ENCODE measurements at places on chromosomes 3 and 15. TPM values are rescaled to one million over a fixed set of nuclear protein-coding genes. Genes with fewer than 3 reads are reported as not detected.

Gene CFAP161
- not detected for total RNA-seq

GRCh38 chr3:44516230-44516629 is 38.8 kb upstream of the ZNF445 start:
- no peak for DNase-seq

DNA sequence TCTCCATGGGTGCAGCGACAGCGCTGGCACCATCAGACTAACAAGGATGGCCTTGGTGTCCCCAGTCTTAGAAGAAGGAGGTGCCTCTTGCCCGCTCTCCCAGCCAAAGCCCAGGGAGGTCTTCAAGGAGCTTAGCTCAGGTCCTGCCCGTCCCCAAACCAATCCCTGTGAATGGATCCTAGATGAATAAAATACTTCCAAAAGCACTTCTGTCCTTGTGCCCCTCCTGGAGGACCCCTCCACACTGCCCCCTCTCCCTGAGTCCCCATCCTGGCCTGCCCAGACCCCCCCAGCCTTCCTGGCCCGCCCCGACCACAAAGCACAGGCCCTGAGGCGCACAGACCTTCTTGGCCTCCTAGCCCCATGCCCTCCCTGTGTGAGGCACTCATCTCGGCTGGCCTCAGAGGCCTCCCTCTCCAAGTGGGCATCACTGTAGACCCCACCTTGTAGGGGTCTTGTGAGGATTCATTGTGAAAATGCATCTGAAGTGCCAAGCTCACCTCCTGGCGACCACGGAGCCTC is 8.4 kb downstream of the SLC28A1 start:
- no peak for DNase-seq

DNA sequence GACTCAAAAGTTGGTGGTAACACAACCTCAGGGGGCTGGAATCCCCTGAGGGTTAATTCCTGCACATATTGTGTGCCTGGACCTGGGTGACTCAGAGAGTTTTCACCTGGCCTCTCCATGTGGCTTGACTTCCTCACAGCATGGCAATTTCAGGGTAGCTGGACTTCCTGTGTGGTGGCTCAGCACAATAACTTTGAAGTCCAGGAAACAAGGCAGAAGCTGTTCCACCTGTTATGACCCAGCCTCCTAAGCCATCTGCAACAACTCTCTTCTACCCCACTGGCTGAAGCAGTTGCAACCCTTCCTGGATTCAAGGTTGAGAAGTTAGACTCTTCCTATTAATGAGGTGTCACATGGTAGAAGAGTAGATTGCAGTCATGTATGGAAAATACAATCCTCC is 58.4 kb downstream of the EDEM1 start:
- DNase-seq = no peak

Gene GPR149
- total RNA-seq = not detected

Gene EXOSC7
- total RNA-seq = 55.5 TPM

DNA sequence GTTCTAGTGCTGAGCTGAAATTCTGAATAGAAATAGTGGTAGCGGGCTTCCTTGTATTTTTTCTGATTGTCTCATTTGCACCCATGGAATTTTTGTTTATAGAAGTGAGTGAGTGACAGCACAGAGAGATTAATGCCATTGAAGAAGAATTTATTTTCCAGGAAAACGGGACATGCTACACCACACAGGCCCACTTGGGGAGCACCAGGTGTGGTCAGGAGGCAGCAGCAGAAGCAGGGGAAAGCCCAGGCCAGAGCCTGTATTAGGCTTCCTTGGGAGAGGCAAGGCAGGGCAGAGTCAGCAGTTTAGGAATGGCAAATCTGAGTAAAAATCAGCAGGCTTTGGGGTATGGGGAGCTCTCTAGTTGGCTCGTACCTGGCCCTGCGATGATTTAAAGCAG is 88.4 kb upstream of the ATP11B start:
- DNase-seq = no peak

Gene NMD3
- 60.0 TPM for total RNA-seq

DNA sequence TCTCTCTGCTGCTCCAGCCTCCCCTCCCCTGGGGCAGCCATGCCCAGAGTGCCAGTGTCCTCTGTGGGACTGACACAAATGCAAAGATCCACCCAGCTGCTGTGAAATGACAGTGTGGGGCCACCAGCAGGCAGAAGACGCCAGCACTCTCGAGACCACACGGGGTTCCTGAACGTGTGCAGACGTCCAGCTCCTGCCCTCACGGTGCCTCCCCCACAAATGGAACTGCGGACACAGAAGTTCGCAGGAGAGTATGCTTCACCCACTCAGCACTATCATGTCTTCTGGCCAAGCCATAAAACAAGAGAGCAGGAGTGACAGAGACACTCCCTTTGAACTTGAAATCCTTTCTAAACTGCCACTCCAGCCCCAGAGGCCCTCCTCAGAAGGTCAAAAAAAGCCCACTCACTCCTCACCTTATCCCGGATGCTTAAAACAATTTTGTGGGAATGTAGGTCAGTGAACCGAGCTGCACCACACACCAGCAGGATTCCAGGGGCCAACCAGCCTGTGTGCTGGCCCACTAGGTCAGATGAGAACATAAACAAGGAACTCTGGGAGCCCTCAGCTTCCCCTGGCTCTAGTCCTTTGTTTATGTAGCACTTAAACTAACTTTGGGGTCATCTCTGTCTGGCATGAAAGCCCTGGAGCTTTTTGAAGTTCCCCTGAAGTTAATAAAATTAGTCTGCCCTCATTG is 112.6 kb downstream of the DNAJB8 start:
- DNase-seq = no peak

DNA sequence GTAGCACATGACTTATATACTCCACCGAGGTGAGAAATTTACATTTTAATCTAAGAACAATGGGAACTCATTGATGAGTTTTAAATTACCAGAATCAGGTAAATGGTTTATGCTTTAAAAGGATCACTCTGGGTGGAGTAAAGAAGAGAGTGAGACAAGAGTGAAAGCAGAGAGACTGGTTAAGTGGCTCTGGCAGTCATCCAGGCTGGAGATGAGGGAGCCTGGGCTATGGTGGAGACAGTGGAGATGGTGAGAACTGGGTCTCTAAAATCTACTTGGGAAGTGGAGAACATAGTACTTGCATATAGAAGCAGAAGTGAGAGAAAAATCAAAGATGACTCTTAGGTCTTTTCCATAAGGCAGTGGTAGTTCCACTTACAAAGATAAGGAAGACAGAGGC is 37.1 kb upstream of the SLC25A36 start:
- no peak for DNase-seq

GRCh38 chr3:99868311-99868646 is 50.6 kb downstream of the CMSS1 start:
- no peak for DNase-seq

Gene CADPS
- not detected for total RNA-seq

GRCh38 chr3:108180194-108180593 is 42.0 kb downstream of the IFT57 start:
- DNase-seq = no peak

GRCh38 chr3:135075157-135075556 is 280.1 kb downstream of the EPHB1 start:
- no peak for DNase-seq

DNA sequence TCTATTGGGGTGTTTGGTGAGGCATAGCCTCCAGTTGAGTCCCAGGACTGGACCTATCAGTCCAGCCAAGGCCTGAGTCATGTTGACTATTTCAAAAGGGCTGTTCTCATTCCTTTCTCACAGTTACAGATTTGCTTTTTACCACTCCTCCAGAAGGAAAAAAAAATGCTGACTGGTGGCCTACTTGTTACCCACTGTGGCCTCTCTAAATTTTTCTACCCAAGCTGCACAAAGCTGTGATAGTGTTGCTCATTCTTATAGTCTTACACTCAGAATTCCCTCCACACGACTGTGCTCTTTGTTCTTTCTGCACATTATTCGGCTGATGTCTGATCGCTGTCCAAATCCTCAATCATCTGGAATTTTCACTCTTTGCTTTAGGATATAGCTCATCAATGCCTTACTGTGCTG is 1142.2 kb downstream of the IGSF11 start:
- no peak for DNase-seq

GRCh38 chr3:42376344-42376798 is 34.0 kb downstream of the LYZL4 start:
- no peak for DNase-seq

DNA sequence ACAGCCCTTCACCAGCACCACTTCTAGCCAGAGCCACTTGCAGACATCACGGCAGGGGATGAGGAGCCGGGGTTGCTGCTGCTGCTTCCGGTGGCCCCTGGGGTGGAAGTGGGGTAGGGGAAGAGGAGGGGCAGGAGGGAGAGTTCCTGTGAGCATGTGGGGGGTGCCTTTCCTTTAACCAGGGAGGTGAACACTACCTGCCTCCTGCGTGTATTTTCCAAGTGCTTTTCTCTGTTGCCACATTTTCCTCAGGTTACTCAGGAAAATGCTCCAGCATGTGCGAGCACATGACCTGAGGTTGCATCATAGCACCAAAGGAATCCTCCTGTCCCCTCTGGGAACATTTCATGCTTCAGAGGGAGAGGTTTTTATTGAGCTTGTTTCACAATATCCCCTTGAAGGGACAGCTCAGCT is 12.2 kb upstream of the SACM1L start:
- no peak for DNase-seq

Gene TMEM108
- not detected for total RNA-seq

Gene GOLGA6D
- total RNA-seq = not detected

DNA sequence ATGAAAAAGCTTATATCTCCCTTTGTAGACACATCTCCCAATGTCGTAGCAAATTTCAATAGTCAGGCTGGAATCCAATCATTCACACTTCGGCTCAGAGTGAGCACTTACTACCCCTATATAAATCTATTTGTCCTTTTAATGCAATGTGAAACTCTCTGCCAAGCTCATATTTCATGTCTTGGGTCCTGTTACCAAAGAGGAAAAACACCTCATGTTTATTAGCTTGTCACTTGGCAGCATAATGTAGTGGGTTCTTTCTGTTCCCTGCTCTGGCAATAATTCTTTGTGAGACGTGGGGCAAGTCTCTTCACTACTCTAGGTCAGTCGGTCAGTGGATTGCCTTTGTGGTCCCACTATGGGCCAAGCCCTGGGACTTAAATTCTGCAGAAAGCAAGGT is 107.1 kb downstream of the SRGAP3 start:
- no peak for DNase-seq

DNA sequence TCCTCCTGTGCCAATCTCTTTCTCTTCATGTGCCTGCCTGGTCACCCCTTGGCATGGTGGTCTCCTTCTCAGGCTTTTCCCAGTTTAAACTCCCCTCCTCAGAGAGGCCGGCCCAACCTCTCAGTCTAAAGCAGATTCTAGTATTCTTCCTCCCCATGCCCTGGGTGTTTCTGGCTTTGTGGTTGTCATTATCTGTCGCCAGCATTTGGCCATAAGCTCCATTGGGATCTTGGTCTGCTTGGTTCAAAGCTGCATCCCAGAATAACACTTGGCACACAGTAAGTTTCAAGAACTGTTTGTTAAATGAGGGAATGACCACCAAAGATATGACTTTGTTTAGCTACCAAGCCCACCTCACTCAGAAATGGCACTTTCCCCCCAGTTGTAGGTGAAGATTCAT is 11.2 kb upstream of the RAD18 start:
- no peak for DNase-seq

Gene ISG20
- total RNA-seq = 76.5 TPM

GRCh38 chr3:117893001-117893400 is 1141.6 kb downstream of the IGSF11 start:
- no peak for DNase-seq

Gene VILL
- 3.7 TPM for total RNA-seq

GRCh38 chr15:33099739-33100138 is 94.8 kb downstream of the FMN1 start:
- no peak for DNase-seq

Gene LRRC15
- not detected for total RNA-seq

Data from GM12878 (cell line).